ENCODE measurements at places on chromosomes 6 and 20.

DNA sequence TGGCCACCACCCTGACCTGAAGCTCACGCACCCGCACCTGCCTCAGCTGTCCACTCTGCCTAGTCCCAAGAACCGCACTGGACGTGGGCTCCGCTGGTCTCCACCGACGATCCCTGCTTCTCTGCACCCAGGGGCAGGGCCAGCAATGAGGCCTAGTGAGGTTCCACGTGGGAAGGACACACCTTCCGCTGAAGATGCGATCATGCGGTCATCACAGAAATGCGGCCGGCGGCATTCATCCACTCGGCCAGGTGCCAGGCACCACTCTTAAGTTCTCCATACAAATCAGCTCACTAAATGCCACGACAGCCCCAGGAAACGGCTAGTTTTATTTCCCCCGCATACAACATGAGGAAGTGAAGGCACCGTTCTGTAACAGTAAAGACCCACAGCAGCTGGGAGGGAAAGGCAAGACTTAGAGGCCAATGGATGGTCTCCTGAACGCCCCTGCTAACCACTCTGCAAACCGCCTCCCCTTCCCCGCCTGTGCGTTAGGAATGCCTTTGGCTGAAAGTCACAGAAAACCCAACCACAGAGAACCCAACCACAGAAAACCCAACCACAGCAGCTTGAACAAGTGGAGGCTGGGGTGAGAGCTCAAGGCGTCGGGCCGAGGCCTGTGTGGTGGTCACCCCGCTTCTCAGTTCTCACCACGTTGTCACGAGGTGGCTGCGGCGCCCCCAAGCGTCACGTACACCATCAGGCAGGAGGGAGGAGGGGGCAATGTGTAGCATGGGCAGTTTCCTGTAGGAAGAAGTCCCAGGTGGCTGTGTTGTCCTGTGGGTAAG, 204.4 kb downstream of the TAF4 start:
- no peak for DNase-seq

DNA sequence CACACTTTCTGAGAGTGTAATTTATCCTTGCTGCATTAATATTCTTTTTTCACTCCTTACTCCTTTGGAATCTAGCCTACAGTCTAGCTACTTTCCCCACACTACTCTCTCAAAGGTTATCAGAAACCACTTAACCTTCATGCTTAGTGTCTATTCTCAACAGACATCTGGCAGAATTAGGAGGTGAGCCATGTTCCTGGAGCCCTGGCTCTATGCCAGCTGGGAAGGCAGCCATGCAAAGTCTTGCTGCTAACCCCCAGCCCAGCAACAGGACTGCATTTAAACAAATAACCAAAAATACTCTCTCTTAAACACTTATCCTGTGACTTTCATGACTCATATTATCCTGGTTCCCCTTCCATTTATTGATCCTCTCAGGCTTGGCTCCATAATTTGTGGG, 260.2 kb downstream of the BCKDHB start:
- no peak for DNase-seq

- DNase-seq, result no peak
These were observed 446.1 kb upstream of the SULF2 start for GRCh38 chr20:48231253-48231930.

DNA sequence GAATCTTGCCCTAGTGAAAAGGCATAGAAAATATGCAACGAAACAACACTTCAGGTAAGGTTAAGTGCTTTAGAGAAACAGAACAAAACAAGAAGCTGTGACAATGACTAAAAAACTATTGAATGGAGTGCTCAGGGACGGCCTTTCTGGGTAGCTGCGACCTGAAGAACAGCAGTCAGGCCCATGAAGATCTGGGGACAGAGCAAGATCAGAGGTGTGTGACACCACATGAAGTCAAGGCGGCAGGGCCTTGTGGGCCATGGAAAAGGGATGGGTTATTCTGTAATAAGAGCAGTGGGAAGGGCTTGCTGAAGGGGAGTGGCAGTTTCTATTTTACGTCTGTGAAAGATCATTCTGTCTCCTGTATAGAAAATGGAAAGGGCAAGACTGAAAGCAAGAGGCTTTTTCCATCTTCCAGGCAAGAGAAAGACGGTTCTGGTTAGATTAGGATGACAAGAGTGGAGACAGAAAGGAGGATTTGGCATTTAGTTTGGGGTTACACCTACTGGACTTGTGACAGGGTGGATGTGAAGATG, 5.1 kb downstream of the UBE2V1 start:
- DNase-seq, result no peak

DNA sequence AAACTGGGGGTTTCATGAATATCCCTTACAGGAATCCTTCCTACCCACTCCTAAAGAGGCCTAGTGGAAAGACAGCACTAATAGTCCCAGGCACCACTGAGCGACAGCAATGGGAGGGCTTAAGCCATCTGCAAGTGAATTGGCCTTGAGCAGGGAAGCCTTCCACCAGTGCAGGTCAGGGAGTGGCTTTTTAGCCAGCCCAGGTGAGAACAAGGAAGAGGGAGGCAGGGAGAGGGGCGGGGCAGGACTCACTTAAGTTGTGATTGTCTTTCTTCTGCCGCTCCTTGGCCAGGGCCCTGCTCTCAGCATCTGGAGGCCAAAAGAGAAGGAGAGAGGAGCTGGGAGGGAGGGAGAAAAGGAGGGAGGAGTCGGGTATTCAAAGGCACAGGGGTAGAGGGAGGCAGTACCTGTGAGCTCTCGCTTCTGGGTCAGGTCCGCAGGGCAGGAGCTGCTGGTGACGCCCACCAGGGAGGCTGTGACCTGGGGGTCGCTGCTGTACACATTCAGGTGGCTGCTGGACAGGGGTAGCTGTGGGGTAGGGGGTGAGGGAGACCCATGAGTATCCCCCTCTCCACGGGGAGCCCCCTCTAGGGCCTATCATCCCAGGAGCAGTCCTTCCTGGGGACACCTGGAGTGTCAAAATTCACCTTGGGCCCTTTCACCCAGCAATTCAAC, 47.8 kb downstream of the TFEB start:
- DNase-seq, result no peak

DNA sequence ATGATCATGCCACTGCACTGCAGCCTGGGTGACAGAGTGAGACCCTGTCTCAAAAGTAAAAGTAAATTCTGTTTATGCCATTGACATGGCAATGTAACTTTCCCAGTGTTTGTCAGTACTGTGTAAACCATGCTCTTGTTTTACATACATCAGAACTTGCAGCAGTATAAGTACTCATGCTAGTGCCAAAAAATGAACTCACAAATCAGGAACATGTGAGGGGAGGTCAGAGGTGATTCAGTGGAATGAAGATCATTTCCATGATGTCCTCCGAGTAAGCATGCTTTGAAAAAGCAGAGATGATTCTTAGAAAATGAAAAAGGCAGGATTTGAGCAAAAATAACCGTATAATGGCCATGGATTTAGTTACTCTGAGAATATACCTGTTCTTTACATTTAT, 81.9 kb downstream of the ANKS1A start:
- no peak for DNase-seq

- DNase-seq, result no peak
These were observed 43.0 kb downstream of the VEGFA start for GRCh38 chr6:43812850-43813578.

- no peak for DNase-seq
These were observed 1176.8 kb upstream of the ADGRB3 start for GRCh38 chr6:67458265-67458664.

DNA sequence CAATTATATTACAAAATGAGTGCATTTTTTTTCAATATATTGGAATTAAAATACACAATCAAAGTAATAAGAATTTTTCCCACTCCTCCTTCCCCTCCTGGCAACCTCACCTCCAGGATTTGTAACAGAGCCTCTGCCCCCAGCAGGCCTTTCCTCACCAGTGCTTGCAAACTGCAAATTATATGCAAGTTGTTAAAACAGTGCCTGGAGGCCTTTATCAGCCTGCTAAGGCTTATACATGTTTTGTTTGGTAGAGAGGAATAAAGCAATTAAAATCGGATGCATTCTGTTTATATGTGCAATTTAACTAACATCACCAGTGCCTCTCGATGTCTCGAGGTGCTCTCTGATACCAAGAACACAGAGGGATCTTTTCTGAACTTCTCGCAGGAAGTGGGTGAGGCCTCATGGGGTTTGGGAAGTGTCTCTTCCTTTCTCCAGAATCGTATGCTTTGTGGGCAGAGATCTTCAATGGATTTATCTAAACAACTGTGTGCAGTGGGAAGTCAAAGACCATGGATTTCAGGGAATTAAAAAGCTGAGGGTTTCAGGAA, 186.8 kb downstream of the CDH26 start:
- DNase-seq, result no peak

DNA sequence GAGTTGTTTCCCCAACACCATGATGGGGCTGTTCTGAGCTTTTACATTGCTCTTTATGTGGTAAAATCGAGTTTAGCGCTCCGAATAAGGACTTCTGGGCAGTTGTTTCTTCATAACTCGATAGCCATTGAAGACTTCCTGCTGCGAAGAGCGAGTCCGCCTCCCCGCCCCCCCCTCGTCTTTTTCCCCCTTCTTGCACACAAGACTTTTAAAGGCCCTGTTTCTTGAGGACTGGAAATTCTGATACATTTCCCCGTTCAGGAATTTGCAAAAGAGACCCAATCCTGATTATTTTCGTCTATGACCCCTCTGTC, 1.5 kb upstream of the CITED2 start:
- DNase-seq, result no peak

GRCh38 chr20:33858666-33859065, 47.5 kb downstream of the CHMP4B start:
- no peak for DNase-seq

DNA sequence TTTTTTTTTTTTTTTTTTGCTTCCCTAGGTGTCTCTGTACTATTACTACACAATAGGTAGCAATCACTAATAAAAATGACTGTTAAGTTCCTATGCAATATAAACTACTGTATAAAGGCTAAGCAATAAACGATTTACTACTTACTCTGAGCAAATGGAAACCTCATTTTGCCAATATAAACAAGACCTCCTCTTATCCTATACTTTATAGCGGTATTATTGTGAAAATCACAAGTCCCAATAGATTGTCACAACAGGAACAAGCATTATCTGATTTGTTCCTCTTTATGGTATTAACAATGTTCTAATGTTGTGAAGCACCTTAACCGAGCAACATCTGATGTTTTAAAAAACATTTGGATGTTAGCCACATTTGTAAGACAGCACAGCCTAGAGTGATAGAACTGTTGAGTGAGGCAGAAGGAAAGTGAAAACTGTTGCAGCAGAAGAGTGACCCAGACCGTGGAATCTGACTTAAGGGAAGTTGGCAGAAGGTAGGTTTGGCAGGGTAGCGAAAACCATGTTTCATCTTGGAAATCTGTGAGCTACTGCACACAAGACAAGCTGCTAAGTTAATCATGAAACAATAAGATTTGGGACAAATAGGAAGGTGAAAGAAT, 94.2 kb downstream of the MYLK4 start:
- DNase-seq, result no peak

DNA sequence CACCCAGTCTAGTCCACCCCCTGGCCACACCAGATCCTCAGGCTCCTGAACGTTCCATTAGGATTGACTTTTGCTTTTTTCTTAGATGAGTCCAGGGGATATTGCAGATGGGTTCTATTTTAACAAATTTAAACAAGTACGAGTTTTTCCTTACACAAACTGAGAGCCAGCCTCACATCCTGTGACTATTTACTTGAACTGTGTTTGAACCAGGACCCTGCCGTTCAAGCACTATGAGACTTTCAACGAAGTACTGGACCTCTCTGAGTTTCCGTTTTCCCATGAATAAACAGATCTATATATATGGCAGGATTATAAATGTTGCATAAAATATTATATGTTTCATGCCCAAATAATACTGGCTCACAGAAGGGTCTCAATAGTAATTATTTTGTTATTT, 1.4 kb upstream of the METTL24 start:
- no peak for DNase-seq

- DNase-seq, result no peak
These were observed 143.6 kb downstream of the TFAP2B start for GRCh38 chr6:50962213-50962759.

DNA sequence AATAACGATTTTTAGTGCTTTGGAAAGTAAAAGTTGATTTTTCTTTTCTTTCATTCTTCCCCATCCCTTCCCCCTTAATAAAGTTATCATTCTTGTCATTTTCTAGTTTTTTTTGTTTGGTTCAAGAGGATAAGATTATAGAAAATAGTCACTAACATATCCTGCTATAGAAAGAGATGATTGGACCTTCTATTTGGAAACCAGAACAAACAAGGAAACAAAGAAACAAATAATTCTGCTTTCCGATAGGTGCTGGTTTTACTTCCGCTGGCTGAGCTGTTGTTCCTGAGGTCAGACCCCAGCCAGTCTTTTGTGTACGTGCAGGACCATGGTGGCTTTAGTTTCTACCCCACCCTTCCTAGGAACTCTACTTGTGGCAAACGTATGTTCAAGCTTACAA, at the start of gene CDH26:
Gene CDH26 (plus strand): TSS at position 301 of the 400 bp plus-strand sequence. CDS start 304 bp downstream, outside the sequence.
- DNase-seq, result no peak

DNA sequence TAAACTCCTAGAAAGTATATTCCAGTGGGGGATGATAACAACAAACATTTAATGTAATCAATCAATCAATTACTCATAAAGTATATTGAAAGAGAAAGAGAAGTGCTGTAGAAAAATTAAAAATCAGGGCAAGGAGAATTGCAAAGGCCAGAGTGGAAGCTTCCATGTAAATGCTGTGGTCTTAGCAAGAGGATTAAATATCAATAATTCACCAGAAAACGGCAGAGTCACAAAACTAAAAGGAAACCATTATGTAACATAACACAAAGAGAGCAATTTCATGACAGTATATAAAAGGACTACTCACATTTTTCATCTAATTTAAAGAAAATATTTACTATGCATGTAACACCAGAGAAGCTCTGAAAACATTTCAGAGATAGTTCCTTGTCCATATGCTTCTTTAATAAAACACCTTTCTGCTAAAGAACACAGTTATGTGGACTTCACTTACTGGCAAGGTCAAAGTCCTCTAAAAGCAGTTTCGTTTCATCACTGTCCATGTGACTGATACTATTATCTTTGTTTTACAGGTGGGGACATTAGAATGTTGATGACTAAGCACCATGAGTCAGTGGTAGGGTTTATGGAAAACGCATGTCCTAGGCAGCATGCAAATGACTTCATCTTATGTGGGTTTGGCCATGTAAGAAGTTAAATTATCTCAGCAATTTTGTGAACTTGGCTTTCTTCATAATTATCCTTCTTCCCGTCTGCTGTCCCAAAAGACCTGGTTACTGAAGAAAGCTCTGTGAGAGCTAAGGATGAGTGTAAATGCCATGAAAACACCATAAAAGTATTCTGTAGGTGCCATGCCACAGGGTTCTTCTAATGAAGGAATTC, 185.8 kb upstream of the TENT5A start:
- no peak for DNase-seq

Measured in Ammon's horn (tissue), 1 donor.